ENCODE measurements at places on chromosomes 3 and 15.

- no peak for DNase-seq
These were observed 19.2 kb downstream of the GYG1 start for GRCh38 chr3:149010504-149010951.

DNA sequence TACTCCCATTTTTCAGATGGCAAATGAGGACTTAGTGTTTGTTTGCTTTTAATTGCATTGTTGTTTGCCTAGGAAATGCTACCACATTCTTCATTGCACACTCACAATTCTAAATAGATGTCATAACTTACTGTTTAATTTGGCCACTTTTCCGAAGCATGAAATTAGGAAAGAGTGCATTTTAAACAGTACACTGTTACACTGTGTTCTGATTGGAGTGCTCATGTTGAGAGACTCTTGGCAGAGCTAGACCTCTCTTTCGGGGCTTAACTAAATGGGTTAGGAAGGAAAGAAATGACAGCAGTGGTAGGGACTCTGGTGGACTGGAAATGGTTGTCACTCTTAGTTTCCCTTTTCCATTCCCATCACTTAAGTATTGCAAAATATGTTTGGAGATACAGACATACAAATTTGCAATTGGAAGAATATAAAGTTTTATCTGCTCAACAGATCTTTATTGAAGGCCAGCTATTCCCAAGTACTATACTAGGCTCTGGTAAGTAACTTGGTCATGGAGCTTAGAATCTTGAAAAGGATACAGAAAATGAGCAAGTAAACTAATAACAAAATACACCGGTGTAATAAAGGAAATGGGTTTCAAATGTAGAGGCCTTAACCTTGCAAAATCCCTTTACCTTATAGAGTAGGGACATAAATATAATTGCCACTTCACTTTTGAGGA lies 90.2 kb downstream of the DCUN1D1 start:
- no peak for DNase-seq

DNA sequence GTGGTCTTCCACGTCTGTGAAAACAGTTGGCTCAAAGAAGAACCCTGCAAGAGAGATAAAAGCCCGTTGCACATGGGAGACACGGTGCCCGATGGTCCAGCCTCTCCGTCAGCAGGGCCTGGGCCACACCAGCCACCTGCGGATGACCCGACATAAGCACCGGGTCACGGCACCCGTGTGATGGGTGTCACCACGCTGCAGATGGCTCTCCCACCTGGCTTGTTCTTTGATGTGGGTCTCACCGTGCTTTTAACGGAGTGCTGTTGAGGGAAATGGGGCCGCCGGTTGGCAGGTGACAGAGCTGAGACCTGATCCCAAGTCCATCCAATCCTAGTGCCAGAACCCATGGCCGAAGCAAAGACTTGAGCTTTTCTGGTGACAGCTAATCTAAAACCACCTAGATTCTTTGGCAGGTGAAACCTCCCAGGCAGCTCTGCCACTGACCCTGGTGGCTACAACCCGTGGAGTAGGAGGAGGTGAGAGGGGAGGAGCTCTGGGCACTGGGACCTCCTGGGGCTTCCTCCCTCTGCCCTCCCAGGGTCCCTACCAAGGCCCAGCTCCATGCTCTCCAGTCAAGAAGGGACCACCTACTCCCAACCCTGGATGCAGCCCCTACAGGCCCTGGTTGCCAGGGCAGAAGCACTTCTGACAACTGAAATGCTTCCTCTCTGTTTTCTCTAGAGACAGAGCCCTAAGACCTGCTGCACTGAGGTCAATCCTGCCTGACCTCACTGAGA lies 23.4 kb upstream of the SLC41A3 start:
- DNase-seq, result no peak

DNA sequence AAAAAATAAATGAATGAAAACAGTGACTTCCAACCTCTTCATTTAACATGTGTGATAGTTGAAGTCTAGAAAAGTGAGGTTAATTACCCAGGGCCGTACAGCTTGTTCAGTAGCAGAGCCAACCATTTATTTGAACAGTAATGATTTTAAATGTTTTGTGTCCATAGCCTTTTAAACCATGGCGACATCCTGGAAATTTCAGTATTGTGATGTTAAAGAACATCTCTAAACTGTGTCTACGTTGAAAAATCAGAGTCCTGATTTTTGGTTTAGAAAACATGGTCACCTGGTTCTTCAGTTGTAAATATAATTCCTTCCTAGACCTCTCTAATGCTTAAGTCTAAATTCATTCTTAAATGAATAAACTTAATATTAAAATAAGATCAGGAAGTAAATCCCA lies 14.2 kb downstream of the LPP start:
- DNase-seq, result no peak

- no peak for DNase-seq
These were observed 147.8 kb downstream of the SLCO3A1 start for GRCh38 chr15:92001307-92001706.

- DNase-seq, result no peak
These were observed 97.8 kb downstream of the IGSF11 start for GRCh38 chr3:118936811-118937210.

GRCh38 chr15:89002281-89002761 lies 85.9 kb upstream of the ABHD2 start:
- DNase-seq, result no peak

DNA sequence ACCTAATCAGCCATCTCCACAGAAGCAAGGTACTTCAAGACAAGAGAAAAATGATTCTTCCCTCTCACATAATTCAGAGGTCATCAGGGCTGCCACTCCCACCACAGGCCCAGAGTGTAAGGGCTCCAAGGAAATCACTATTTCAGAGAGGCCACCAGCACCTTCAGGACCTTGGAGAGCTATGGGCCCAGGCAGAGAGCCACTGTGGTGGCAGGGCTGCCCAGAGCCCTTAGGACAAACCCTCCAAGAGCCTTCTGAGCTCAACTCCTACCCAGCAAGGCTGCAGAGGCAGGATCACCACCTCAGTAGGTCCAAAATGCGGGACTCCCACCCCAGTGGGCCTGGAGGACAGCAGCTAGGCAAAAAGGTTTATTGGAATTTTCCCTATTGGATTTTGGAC lies 17.9 kb upstream of the FAN1 start:
- DNase-seq, result no peak

GRCh38 chr3:156638271-156638670 lies 36.1 kb upstream of the TIPARP start:
- no peak for DNase-seq

DNA sequence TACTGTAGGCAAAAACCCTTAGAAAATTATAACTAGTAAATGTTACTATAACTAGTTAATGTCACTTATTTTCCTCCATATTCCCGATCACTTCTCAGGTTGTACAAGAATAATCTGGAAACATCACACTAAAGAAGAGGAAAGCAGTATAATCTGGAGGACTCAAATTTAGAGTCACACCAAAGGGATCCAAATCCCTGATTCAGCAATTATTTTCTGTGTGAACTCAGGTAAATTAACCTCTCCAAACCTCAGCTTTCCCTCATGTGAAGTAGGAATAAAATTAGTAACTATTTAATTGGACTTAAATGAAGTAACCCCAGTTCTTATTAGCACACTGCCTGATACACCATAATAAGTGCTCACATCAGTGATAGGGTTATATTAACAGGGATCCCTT lies 170.1 kb upstream of the NECTIN3 start:
- DNase-seq, result no peak

- no peak for DNase-seq
These were observed 612.2 kb downstream of the DIPK2A start for GRCh38 chr3:144583871-144584270.

- DNase-seq, result no peak
These were observed 40.4 kb upstream of the SMAD3 start for GRCh38 chr15:67024998-67025368.

DNA sequence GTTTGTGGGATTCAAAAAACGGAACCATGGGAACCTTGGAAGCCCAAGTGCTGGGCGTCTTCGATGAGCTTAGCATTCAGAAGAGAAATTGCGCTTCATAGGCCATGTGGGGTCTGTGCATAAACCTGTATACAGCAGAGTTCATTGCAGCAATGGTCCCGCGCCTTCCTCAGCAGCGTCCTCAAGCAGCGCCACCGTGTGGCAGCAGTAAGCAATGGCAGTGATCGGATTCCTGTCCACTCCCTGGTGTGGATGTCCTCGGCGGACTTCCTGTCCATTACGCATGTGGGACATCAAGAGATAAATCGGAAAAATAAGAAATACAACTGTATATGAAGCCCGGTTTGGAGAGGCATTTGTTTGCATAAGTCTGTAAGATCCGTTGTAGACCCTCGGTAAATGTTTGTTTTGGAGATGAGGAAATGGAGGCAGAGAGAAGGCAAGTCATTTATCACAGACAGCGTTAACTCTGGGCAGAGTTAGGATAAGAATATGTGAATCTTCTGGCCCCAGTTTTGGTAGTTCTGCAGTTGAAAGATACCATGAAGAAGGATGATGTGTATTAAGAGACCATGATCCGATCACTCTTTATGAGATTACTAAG lies 57.7 kb downstream of the CNTN4 start:
- no peak for DNase-seq

DNA sequence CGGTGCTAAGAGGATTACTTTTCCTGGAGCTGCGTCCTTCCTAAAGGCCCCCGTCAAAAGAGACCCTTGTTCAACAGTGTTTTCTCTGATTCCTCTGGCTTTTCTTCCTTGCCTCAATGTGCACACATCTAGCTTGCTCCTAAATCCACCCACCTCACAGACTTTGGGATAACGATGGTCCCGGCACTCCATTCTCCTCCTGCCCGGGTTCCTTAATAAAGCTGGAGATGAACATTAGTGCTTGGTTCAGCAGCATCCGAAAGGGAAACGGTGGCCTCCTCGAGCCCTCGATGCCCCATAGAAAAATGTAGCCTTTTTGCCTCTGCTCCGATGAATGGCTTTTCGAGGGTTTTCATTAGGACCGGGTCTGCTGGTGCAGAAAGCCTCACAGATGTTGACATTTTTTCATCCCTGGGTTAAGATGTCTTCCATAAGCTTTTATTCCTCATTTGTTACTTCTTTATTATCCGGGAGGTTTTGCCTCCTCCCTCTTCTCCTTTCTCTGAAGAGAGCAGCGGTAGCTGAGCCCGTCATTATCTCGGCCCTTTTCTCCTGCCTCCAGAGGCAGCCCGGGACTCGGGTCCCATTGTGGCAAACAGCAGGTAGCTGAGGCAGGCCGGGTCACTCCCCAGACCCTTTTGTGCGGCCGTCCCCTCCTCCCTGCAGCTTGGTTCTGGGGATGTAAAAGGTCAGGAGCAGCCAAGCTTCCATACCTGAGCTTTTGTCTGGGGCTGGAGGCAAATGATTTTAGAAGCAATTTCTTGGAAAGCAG lies 64.6 kb downstream of the CPN2 start:
- DNase-seq, result no peak

GRCh38 chr15:57604507-57604906 lies 12.8 kb downstream of the MYZAP start:
- no peak for DNase-seq

GRCh38 chr3:112297714-112298113 lies 3.7 kb upstream of the SLC9C1 start:
- DNase-seq, result no peak

DNA sequence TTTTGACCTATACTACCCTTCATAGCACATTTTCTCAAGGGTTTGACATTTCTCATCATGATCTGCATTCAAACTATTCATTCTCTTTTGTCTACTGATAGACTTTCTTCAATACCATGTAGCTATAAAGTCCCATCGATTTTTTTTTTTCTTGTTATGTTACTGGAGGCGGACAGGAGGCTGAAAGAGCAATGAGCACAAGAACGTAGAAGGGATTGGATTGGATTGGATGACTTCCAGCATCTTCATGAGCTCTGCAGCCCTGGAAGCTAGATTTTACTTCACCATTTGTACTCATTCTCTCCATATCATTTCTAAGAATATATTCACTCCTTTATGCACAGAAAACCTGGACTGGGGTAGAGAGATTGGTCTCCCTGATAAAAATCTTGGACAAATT lies 43.2 kb downstream of the DUT start:
- no peak for DNase-seq

- DNase-seq, result no peak
These were observed 85.5 kb upstream of the LRTM1 start for GRCh38 chr3:55013145-55013925.

GRCh38 chr3:155078711-155079467 lies 1.2 kb upstream of the MME start:
- DNase-seq, result no peak

DNA sequence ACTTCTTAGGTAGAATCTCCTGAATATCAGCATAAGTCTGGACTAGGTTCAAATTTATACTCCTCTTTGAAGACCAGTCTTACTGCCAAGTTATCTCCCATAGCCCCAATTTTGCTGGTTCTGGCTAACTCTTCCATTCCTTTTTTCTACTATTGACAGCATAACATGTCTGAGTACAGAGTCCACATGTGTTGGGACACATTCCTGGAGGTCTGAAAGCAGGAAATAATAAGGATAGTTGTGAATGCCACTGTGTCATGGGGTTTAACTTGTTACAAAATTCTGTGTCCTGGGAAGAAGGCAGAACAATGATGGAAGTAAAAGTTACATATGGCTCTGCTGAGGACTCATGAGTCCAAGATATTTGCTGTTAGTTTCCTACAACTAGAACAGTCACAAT lies 57.4 kb upstream of the ZBTB20 start:
- no peak for DNase-seq

DNA sequence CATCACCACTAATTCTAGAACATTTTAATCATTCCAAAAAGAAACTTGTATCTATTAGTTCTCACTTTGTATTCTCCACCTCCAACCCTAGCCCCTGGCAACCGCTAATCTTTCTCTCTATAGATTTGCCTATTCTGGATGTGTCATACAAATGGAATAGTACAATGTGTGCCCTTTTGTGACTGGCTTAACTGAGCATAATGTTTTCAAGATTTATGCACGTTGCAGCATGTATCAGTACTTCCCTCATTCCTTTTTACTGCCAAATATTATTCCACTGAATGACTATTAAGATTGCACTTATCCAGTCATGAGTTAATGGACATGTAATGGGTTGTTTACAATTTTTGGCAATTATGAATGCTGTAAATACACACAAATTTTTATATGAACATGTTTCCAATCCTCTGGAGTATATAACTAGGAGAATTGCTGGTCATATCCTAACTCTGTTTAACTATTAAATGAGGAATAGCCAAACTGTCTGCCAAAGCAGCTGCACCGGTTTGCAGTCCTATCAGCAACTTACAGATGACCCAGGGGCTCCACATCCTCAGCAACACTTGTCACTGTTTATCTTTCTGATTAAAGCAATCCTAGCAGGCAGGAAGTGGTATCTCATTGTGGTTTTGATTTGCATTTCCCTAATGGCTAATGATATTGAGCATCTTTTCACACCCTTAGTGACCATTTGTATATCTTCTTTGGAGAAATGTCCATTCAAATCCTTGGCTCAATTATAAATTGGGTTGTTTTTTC lies 42.9 kb downstream of the DCUN1D1 start:
- no peak for DNase-seq

- DNase-seq, result no peak
These were observed 401 bp downstream of the RAMAC start for GRCh38 chr15:82986442-82986780.

DNA sequence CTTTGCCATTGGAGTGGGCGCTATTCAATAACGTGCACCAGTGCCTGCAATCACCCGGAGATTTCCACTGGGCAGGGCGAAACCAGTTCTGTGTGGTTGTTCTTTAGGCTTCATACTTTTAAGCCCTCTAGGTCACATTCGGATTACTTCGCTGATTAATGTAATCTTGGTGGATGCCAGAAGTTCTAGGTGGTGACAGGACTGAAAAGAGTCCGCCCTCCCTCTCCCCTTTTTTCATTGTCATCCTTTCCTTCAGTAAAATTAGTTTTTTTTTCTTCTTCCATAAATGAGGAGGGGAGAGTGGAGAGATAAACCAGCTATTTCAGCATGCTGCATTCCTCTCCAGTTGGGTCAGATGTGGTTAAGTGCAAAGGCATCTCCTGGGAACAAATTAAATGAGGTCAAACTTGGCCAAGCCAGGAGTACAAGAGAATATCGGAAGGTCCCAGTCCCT lies 2.3 kb upstream of the SLC2A2 start:
- DNase-seq, result no peak

GRCh38 chr3:191432162-191432561 lies 28.8 kb upstream of the PYDC2 start:
- no peak for DNase-seq
